ENCODE measurements at places on chromosomes 1 and 21. TPM values are rescaled to one million over a fixed set of nuclear protein-coding genes. Genes with fewer than 3 reads are reported as not detected.

The TEDDM1 gene
- not detected for total RNA-seq

DNA sequence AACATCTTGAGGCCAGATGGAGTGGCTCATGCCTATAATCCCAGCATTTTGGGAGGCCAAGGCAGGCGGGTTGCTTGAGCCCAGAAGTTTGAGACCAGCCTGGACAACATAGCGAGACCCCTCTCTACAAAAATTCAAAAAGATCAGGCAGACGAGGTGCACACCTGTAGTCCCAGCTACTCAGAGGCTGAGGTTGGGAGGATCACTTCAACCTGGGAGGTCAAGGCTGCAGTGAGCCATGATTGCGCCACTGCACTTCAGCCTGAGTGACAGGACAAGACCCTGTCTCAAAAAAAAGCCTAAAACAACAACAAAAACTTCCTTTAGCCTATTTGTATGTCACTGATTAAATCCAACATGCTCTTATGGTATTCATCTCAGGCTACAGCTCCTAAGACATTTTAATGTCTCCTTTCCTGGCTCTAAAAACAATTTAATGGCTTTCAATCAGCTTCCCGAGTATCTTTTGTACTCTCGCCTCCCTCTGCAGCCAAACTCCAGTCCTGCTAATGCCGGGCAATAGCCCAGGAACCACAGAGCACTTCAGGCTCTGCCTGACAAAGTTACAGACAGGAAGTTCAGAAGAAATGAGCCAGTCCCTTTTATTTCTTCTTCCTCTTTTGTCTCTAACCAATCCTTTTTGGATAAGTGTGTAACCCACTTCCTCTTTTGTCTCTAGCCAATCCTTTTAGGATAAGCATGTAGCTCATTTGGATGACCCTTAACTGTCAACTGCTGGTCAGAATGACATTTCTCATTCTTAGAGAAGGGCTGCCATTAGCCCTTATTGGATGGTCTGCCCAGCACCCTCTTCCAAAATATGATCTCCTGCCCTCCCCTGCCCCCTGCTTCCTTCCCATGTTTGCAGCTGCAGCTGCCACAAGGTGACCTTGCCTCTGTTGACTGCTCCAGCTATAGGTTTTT lies 6.6 kb upstream of the DOP1B start:
- H3K27ac ChIP-seq, result peak overlapping the region; percentile 33
- H3K4me3 ChIP-seq, result no peak overlapping the region
- no peaks in the 10 kb centered on the region for H3K36me3 ChIP-seq
- H3K4me1 ChIP-seq, result peaks cover 35% of the 10 kb centered on the region
- no peaks in the 10 kb centered on the region for H3K27me3 ChIP-seq

GRCh38 chr1:31326461-31326860 lies 29.6 kb downstream of the ZCCHC17 start:
- no peak overlapping the region for H3K27ac ChIP-seq
- H3K36me3 ChIP-seq, result peaks cover 5% of the 10 kb centered on the region
- H3K4me1 ChIP-seq, result no peaks in the 10 kb centered on the region
- no peaks in the 10 kb centered on the region for H3K27me3 ChIP-seq
- no peak overlapping the region for H3K4me3 ChIP-seq

The TRABD2B gene
- total RNA-seq, result not detected

- H3K4me1 ChIP-seq, result no peaks in the 10 kb centered on the region
- H3K4me3 ChIP-seq, result no peak overlapping the region
- H3K27ac ChIP-seq, result no peak overlapping the region
- no peaks in the 10 kb centered on the region for H3K36me3 ChIP-seq
- no peaks in the 10 kb centered on the region for H3K27me3 ChIP-seq
These were observed 35.0 kb downstream of the ESRRG start for GRCh38 chr1:216688127-216688657.

- H3K4me1 ChIP-seq, result no peaks in the 10 kb centered on the region
- DNase-seq, result no peak
- H3K27me3 ChIP-seq, result no peaks in the 10 kb centered on the region
These were observed 593.1 kb upstream of the PLXNA2 start for GRCh38 chr1:208837242-208837641.

DNA sequence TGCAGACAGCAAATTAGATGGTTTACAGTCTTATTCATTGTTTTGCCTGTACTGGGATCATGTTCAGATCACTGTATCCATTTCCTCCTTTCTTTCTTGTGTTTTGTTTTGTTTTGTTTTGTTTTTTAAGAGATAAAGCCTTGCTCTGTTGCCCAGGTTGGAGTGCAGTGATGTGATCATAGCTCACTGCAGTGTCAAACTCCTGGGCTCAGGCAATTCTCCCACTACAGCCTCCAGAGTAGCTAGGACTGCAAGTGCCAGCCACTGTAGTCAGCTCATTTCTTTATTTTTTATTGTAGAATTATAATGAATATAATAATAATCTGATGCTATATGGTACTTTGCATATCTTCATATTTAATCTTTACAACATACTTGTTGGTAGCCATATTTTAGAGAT lies 403.7 kb upstream of the B3GALT2 start:
- H3K4me1 ChIP-seq, result peaks cover 12% of the 10 kb centered on the region
- H3K27ac ChIP-seq, result no peak overlapping the region
- H3K27me3 ChIP-seq, result no peaks in the 10 kb centered on the region
- H3K4me3 ChIP-seq, result no peak overlapping the region

DNA sequence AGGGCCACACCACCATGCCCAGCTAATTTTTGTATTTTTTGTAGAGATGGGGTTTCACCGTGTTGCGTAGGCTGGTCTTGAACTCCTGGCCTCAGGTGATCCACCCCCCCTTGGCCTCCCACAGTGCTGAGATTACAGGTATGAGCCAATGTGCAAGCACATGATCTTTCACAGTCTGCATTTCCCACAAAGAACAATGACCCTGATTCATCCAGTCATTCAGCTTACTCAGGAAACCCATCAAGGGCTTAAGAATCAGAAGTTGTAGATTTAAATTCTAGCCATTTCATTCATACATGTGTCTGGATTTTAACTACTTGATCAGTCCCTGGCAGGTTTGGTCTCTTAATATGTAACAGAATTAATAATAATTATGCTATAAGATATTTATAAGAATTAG lies 2065.7 kb downstream of the MRPL39 start:
- no peaks in the 10 kb centered on the region for H3K36me3 ChIP-seq
- DNase-seq, result no peak
- no peaks in the 10 kb centered on the region for H3K4me1 ChIP-seq
- H3K4me3 ChIP-seq, result no peak overlapping the region
- H3K27ac ChIP-seq, result no peak overlapping the region

DNA sequence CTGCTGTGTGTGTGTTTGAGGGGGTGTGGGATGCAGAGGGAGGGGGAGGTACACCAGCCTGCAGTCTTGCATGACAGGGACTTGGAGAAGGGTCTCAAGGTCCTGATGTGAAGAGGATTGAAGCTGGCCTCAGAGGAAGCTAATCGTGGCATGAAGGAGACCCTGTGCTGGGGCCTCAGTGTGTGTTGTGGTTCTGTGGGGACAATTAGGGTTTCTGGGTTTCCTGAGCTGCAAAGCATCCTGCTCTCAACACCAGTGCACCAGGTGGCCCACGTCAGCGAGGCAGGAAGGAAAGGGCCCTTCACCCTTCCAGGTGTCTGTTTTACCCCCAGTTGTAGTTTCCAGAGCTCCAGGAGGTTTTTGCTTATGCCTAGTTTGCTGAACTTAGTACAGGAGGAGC lies 52.8 kb downstream of the TENT5C start:
- H3K27ac ChIP-seq, result no peak overlapping the region
- H3K27me3 ChIP-seq, result no peaks in the 10 kb centered on the region
- peak overlapping the region; percentile 21 for H3K4me3 ChIP-seq
- peak; percentile 89 for DNase-seq

- H3K27me3 ChIP-seq, result no peaks in the 10 kb centered on the region
- peak overlapping the region; percentile 91 for H3K4me3 ChIP-seq
- DNase-seq, result peak; percentile 85
- H3K27ac ChIP-seq, result peak overlapping the region; percentile 79
- H3K4me1 ChIP-seq, result peaks cover 37% of the 10 kb centered on the region
These were observed 722 bp downstream of the TUT4 start for GRCh38 chr1:52552236-52552504.
